ENCODE measurements at places on chromosomes 6 and 20.

- no peak for DNase-seq
Measured at GRCh38 chr6:4352322-4352669, 216.9 kb upstream of the ECI2 start.

DNA sequence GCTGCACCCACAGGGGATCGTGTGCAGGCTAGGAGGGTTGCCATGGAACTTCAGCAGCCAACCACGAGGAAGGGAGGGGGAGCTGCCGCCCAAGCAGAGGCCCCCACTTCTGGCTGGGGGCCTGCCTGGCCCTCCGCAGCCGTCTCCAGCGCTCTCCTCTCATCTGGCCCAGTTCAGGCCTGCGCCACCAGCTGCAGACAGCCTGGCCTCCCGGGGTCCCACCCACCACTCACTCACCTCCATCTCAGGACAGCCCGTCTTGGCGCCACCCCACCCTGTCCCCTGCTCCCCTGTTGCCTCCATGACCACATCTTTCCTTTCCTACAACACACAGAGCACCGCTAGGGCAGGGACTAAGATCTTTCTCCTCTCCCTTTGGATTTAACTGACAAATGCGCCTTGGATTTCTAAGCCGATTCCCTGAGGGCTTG is 98.7 kb downstream of the ANKRD60 start:
- no peak for DNase-seq

DNA sequence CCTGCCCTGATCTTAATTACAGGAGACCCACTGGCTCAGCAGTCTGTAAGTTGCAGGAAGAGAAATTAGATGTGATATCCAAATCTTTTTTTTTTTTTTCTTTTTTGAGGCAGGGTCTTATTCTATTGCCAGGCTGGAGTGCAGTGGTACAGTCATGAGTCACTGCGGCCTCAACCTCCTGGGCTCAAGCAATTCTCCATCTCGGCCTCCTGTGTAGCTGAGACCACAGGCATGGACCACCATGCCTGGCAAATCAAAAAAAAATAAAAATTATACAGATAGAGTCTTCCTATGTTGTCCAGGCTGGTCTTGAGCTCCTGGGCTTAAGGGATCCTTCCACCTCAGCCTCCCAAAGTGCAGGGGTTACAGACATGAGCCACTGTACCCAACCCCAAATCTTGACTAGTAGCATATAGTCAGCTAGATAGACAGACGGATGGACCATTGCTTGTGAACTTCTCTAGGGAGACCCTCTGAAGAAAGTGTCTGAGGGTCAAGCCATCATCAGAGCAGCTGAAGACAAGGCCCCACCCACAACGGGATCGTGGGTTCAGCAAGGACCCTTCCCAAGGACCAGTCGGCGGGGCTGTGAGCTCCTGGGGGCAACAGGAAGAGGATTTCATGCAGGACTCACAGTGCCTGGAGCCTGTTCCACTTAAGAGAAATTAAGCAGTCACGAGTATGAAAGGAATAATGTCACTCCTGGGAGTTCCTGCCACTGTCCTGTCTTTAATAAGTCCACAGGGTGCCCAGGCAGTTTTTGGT is 222.7 kb downstream of the ANKRD60 start:
- no peak for DNase-seq

DNA sequence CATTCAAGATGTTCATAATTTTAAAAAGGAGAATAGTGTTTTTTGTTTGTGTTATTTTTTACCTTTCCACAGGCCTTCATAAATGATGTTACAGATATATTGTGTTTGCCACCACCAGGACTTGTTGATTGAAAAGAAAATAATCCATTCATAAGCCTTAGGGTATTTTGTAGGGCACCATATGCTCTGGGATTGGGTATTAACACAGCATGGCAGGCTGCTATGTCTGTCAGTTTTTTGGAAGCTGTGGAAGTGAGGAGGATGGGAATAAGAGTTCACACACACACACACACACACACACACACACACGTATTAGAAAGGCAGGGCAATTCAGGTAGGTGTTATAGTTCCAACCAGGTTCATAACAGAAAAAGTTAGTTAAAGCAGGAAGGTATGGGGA is 237.9 kb downstream of the HDGFL1 start:
- no peak for DNase-seq

GRCh38 chr6:45072673-45073072 is 255.5 kb upstream of the RUNX2 start:
- no peak for DNase-seq

GRCh38 chr6:132414761-132415160 is 13.5 kb upstream of the MOXD1 start:
- no peak for DNase-seq

DNA sequence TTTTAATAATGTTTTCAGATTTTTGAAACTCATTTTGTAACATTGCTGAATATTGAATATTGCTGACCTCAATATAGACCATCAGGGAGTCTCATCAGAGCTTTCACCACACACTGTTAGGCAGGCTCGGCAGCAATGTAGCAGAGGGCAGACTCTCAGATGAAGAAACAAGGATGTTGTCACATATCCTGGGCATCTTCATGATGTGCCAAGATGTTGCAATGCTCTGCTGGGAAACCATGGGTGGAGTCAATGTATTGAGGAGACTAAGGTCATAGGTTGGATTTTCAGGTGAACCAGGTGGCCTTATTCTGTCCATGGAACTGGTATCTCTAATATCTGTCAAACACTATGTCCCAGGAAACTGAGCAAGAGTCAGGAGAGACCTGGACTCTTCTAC is 27.3 kb downstream of the NR2E1 start:
- no peak for DNase-seq

DNA sequence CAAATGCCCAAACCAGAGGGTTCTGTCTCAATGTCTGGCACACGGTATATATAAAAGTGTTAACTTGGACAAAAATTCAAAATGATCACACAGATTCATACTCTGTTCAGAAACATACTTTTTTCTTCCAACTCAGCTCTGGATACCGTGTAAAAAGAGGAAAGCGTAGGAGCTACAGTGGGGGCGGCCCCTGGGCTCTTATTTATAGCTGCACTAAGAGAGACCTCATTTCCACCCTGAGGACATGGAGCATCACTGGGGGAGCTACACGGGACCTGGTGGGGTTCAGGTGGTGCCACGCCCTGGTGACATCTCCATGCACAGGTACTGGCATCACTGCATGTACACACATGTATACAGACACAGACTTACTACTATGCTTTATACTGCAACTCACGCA is 185.9 kb upstream of the FOXQ1 start:
- no peak for DNase-seq

- no peak for DNase-seq
Measured at GRCh38 chr6:159056003-159056402, 11.2 kb upstream of the TAGAP start.
